G401 (cell line): ENCODE measurements at places on chromosomes 5 and 9. TPM values are rescaled to one million over a fixed set of nuclear protein-coding genes. Genes with fewer than 3 reads are reported as not detected.

DNA sequence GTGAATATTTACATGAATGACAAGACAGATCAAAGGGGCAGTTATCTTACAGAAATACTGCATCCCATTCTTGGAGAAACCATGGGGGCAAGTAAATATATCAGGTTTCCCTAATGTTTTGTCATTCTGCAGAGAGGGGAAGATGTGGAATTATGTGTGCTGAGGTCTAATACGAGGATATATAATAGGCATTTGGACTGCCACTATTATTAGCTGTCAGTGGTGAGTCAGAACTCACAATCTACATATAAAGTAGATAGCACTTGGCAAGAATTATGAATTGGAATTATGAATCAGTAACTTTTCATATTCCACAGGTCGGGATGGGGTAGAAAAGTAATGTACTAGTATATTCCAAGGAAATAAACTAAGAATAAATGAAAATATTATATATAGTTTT lies 121.7 kb downstream of the GIN1 start:
- DNase-seq: no peak

- DNase-seq: no peak
These were observed 114.9 kb upstream of the ATP10B start for GRCh38 chr5:160966921-160967320.

DNA sequence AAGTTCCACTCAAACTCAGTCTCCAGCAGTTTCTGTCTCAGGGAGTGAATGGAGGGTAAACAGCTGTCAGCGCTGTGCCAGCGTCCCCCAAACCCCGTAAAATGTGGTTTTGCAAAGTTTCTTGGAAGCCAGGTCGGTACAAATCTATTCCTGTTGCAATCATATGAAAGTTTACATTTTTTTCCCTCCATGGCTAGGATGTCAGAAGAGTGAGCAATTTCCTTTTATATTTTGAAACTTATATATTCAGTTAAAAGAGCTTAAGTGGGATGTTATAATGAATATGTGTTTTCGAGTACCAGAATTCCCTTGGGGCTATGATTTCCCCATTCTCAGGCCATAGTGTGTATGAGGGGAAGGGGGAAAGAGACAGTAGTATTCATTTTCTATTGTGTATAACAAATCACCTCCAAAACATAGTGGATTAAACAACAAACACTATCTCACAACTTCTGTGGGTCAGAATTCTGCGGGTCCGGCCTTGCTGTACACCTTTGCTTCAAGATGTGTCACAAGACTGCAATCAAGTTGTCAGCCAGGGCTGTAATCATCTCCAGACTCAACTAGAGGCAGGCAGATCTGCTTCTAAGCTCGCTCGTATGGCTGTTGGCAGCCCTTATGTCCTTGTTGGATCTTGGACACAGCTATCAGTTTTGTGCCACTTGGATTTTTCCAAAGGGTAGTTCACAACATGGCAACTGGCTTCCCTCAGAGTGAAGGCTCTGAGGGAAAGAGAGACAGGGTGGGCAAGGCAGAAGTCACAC lies 107.4 kb downstream of the SNX18 start:
- no peak for DNase-seq

GRCh38 chr5:151679421-151680155 lies 7.1 kb downstream of the SPARC start:
- no peak for DNase-seq

DNA sequence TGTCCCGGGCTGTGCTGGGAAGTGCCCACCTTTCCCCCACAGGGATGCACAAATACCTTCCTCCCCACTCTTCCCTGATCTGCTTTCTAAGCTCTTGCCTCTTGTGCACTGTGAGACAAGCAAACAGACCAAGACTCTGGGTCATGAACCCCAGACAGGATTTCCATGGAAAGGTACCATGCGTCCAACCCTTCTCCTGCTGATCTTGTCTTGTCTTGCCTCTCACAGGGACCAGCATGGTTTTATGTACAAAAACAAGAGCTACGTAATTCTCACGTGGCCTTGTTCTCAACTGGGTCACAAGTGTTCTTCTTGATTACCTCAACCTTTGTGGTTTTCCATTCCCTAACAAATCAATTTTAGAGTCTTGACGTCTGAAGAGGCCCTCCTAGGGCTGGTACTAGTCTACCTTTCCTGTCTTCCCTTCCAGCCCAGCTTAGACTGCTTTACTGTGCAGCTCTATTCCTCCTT lies 176.5 kb upstream of the MAP3K1 start:
- no peak for DNase-seq

DNA sequence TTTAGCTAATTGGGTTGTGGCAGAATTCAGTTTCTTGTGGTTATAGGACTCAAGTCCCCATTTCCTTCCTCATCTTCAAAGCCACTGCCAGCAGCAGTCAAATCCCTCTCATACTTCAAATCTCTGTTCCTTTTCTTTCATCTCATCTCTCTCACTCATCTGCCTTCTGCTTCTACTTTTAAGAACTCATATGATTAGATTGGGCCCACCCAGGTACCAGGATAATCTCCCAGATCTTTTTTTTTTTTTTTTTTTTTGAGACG lies 8.0 kb upstream of the REEP5 start:
- no peak for DNase-seq

- no peak for DNase-seq
These were observed 4.5 kb downstream of the EGR1 start for GRCh38 chr5:138469540-138470321.

DNA sequence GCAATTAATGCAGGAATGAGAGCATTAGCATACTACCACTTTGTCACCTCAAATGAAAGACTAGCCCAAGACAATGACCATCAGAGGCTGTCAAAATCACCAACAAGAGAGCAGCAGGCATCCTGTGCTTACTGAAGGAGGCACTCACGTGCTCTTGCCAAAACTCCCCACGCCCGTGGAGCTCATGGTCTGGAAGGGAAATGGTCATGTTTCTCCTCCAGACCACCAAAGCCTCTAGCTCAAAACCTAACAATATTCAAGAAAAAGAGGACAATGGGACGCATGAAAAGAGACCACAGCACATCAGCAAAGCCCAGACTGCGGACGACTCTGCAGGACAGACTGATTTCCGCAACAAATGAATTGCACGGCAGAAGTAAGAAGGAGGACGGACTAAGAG lies 12.8 kb downstream of the AKNA start:
- no peak for DNase-seq

DNA sequence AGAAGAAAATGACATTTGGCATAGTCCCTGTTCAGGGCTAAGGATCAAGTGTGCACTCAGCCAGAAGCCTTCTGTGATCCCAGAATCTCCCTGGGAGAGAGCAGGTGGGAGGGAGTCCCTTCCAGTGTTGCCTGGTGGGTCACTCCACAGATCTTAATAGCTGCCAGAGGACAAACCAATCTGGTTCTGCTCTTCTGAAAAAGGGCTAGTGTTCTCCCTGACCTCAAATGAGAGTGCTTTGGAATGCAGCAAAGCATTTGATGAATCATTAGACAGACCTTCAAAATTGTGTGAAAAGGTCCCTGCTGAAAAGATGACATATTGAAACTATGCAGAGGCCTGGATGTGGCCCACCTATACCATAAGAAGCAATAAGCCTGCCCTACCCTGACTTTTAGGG lies 339.7 kb downstream of the TMEM232 start:
- peak; percentile 20 for DNase-seq

- DNase-seq: no peak
These were observed 12.1 kb downstream of the CDHR2 start for GRCh38 chr5:176561259-176561658.

DNA sequence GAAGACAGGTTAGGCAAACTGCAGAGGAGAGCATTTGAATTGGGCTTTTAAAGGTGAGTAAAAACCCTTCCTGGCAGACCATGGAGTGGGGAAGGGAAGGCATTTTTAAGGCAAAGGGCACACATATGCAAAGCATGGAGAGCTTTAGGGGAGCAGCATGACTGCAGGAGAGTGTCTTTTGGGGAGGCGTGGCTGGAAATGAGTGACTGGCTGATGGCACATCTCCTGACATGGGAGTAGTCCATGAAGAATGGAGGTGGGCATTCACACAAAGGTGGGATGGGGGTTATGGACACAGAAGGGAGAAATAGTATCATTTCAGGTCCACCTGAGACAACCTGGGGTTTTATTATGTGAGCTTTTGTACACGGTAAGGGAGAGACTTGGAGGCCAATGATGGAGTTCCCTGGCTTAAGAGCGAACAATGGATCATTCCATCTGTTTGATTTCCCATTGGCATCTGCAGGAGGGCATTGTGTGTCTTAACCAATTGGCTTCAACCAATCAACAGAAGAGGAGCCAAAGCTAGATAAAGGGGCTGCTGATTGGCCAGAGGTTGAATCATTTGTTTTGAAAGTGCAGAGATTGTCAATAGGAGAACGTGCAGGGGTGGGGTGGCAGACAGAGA lies 2.1 kb downstream of the NSG2 start:
- DNase-seq: peak; percentile 31

GRCh38 chr5:14341571-14342230 lies 198.6 kb downstream of the TRIO start:
- no peak for DNase-seq

GRCh38 chr9:125746774-125747052 lies 460 bp upstream of the PBX3 start:
- no peak for DNase-seq

GRCh38 chr5:180820788-180821321 lies 18.2 kb upstream of the MGAT1 start:
- no peak for DNase-seq

- no peak for DNase-seq
These were observed 11.6 kb downstream of the UBAC1 start for GRCh38 chr9:135949501-135950134.

DNA sequence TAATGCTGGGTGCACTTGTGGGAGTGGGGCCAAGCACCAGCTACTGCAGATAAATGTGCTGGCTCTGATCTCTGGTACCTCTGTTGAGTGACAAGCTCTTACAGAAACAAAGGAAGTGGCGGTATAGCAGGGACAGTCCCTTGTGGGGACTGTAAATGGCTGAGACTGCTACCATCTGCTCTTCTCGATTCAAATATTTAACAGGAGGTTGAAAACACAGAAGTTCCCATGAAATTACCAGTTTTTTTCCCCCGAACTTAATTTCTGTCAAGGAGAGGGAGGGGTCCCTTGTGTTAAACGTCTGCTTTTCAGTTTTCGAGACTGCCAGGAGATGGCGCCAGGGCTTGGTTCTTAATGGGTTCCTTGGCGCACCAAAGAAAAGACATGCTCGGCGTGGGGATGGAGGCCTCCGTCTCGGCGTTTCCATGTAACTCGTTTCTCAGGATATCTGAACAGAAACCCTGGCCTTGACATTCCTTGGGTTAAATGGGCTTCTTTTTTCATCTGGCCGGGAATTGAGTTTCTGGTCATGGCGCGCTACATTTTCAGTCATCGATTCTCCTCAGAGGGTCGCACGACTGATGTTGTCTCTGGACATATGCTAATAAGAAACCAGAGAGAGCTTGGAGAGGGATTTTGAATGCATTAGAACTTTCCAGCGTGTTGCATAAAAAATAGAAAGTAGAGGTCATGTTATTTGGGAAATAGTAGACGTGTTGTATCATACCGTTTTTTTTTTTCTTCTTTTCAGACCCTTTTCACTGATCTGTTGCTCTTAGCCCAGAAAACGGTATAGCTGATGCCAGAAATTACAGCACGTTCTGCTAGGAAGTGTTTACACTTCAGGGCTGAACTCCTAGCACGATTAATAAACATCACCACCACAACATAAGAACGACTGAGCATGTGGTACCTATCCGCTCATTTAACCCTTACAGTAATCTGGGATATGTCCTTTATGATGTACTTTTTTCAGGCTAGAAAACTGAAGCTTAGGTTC lies 64.0 kb downstream of the CARTPT start:
- DNase-seq: peak; percentile 92

- peak; percentile 92 for DNase-seq
These were observed 71.8 kb upstream of the CD180 start for GRCh38 chr5:67268231-67269021.

DNA sequence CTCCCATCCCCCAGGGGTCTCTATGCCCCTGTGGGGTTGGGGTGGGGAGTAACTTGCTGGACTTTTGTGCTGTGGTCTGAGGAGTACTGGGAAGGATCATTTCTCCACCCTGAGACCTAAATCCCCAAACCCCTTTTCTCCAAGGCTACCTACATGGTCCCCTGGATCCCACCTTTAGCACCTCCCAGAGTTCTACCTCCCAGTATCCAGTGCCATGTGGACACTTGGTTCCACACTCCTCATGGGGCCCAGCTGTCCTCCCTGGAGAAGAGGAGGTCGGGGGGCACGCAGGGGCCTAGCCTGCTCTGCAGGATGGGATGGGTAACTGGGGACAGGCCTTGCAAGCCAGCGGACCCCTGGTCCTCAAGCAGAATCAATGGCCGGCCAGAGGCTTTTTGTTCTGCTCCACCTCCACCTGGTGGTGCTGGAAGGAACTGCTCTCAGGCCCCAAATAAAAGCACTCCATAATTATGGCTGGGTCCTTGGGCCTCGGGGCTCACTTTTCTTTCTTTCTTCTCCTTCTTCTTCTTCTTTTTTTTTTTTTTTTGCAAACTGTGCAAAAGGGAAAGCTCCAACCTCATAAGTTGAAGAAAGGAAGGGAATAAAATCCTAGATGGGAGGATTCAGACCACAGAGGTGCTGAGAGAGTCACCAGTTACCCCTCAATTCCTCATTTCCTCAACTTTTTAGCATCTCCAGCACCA lies 68.4 kb downstream of the PSD2 start:
- peak; percentile 79 for DNase-seq

DNA sequence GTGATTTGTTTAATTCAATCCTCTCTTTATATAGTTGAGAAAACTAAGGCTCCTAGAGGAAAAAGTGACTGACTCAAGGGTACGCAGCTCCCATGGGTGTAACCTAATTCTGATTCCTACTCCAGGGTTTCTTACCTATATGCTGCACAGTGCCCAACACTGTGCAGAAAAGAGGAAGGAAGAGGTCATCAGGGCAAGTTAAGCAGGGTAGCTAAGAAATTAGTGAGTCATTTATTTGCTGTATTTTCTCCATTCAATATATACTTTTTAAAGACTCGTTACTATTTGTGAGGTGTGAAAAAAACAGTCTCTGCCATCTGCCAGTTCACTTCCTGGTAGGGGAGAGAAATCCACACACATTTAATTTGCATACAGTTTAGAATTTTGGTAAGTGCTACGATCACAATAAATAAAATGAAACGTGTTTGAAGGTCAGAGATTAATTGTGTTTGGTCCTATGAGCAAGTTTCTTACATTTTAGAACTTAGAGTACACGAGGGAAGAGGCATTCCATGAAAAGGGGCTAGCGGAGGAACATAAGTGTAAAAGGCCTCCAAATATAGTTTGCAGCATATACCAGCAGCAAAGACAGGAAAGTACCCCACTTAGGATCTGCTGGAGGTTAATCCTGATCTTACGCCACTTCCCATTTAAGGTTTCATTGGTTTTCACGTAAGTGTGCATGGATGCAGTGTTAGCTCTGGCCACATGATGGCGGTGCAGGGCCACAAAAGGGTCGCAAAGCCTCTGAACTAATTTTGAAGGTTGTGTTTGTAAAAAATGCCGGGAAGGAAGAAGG lies 59.9 kb upstream of the TLR4 start:
- DNase-seq: peak; percentile 86

Gene LEAP2
- not detected in 2 replicates for total RNA-seq

Gene POLR3G
- total RNA-seq: 2.8 and 16.3 TPM in 2 replicates

Gene HK3
- total RNA-seq: not detected in 2 replicates

Gene F2RL1
- total RNA-seq: 162 and 209 TPM in 2 replicates

Gene LIX1
- 1.0 and 2.0 TPM in 2 replicates for total RNA-seq

Gene BTNL9
- total RNA-seq: 0.98 and 5.3 TPM in 2 replicates

Gene SHOC1
- not detected in 2 replicates for total RNA-seq
